Non-pigmented ciliary epithelial cell (primary cell): ENCODE measurements at places on chromosomes 16 and 17.
A peak's percentile ranks its signal among the peaks of the same experiment; 100 is the strongest.

DNA sequence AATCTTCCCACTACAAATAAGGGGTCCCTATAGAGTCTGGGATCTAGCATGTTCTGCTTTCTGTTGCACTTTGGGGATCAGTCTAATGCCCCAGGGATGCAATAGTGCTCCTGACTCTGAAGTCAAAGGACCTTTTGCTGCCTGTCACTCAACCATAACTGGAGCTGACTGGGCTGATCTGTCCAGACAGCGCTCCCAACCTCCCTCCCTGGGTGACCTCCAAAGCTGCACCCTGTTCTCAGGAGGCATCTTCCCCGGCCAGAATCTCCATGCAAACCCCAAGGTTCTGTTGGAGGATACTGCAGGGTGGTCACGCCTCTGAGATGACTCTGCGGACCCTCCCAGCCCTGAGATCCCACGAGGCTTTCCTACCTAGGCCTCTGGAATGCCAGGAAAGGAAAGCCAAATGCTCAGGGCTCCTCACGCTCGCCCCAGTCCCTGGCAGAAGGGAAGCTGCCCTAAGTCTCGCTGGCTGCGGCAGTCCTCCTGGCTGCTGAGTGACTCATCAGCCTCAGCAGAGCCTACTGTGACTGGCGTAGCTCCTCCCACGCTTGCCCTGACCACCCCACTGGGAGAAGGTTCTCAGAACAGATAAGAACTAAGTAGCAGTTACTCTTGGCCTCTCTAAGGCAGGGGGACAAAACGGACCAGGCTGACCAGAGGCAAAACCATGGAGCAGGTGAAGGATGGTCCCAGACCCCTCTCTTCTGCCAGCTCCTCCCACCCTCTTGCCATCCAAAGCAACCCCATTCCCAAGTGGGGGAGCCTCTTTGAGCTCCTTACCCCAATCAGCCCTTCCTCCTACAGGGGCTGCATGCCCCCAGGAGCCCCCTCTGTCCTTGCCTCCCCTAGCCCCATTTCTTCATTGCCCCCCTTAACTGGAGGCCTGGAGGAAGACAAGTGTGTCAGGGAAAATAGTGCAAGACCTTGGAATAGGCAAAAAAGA lies 124.1 kb upstream of the TNRC6C start:
- DNase-seq = peak; percentile 74

- DNase-seq = no peak
Measured at GRCh38 chr17:83012200-83012785, 67.1 kb upstream of the METRNL start.

- no peak for DNase-seq
Measured at GRCh38 chr16:65010125-65010524, 111.7 kb downstream of the CDH11 start.

GRCh38 chr16:86634292-86634691 lies 55.9 kb downstream of the FOXL1 start:
- DNase-seq = no peak

DNA sequence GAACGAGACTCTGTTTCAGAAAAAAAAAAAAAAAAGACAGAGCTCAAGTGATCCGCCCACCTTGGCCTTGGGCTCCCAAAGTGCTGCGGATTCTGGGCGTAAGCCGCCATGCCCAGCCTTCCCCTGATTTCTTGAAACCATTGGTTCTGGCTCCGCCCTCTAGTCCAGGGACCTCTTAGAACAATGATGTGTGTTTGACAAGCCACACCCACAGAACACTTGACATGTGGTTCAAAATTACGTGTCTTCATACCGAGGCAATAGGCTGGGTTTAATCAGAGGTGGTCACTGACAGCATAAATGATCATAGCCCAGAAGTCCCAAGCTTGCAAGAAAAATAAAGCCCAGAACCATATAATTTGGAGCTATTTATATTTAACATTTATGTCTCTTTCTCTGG lies 23.0 kb downstream of the KNOP1 start:
- DNase-seq = no peak

- no peak for DNase-seq
Measured at GRCh38 chr16:49910541-49911071, 54.7 kb upstream of the ZNF423 start.

- DNase-seq = no peak
Measured at GRCh38 chr16:23320693-23321092, 18.6 kb downstream of the SCNN1B start.

GRCh38 chr17:55057184-55057583 lies 88.6 kb downstream of the STXBP4 start:
- no peak for DNase-seq

DNA sequence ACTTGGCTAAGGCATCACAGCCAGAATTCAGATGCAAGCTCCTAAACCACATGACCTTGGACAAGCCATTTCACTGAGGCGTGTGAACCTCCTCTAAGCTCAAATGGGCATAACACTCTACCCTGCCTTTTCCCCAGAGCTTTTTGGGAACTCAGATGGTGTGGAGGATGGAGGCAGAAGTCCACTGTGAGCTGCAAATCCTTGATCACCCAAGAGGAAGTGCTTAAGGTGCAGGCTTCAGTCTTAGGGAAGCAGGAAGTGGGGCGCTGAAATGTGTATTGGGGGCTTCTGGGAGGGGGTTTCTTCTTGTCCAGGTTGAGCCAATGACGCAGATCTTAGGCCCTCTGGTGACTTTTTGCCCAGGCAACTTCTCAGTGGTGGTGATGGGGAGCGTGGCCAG lies 12.9 kb downstream of the CIITA start:
- DNase-seq = no peak

GRCh38 chr17:38339891-38340290 lies 3.9 kb downstream of the GPR179 start:
- no peak for DNase-seq

- no peak for DNase-seq
Measured at GRCh38 chr16:47519037-47519436, 57.9 kb downstream of the PHKB start.
